ENCODE measurements at places on chromosomes 12 and 14.

GRCh38 chr14:59265808-59266207, 77.3 kb downstream of the DAAM1 start:
- peak; percentile 13 for DNase-seq

- DNase-seq, result no peak
Observed at GRCh38 chr12:46227616-46228015, 41.2 kb downstream of the SLC38A1 start.

DNA sequence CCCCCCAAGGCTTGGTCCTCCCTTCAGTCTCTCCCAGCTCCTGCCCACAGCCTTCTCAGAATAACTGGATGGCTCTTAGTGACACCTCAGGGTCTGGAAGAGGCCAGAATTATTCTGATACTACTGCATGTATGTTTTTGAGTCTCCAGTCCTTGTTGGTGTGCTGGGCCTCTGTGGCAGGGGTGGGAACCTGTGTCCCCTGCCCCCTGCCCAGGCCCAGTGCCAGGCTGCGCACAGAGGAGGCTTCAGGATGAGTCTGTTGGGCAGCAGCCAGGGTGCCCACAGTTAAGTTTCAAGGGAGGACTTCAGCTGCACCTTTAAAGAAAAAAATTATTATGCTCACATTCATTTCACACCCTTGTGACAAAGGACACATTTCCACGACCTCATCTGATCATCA, 348.3 kb downstream of the CACNA1C start:
- DNase-seq, result no peak

- no peak for DNase-seq
Observed at GRCh38 chr12:39835517-39836489, 216.2 kb upstream of the ABCD2 start.

GRCh38 chr12:64550755-64551154, 59.5 kb upstream of the RASSF3 start:
- DNase-seq, result no peak

DNA sequence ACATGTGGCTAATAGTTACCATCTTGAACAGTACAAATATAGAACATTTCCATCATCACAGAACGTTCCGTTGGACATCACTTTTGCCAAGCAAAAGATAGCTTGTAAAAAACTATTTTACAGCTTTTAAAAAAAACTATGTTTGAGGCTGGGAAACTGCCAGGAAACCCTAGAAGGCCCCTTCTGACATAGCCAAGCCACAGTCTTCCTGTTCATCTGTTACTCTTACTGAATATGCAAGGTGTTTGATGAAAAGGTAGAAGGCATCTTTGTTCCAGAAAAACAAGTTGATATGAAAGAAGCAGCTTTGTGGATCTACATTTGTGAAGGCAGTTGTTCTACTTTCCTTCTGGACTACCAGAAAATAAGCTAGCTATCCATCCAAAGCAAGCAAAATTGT, 23.6 kb upstream of the WNK1 start:
- DNase-seq, result no peak

GRCh38 chr12:50314636-50315312, 31.5 kb upstream of the LIMA1 start:
- DNase-seq, result no peak

- DNase-seq, result peak; percentile 0
Observed at GRCh38 chr12:125861299-125862281, 796.4 kb downstream of the AACS start.

- DNase-seq, result peak; percentile 26
Observed at GRCh38 chr12:6038160-6038559, 86.3 kb downstream of the VWF start.

DNA sequence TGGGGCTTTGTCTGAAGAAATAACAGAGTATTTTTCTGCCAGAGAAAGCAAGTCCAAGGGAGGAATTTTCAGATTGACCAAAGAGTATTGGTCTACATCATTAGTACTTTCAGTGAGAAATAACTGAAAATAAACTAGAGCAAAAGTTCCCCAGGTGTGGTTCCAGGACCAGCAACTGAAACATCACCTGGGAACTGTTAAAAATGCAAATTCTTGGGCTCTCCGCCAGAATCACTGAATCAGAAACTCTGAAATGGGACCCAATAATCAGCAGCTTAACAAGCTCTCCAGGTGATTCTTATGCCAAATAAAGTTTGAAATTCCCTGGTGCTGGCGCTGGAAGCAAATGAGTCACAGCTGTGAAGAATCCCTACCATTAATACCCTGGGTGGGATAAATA, 52.1 kb downstream of the EIF2S3B start:
- no peak for DNase-seq

DNA sequence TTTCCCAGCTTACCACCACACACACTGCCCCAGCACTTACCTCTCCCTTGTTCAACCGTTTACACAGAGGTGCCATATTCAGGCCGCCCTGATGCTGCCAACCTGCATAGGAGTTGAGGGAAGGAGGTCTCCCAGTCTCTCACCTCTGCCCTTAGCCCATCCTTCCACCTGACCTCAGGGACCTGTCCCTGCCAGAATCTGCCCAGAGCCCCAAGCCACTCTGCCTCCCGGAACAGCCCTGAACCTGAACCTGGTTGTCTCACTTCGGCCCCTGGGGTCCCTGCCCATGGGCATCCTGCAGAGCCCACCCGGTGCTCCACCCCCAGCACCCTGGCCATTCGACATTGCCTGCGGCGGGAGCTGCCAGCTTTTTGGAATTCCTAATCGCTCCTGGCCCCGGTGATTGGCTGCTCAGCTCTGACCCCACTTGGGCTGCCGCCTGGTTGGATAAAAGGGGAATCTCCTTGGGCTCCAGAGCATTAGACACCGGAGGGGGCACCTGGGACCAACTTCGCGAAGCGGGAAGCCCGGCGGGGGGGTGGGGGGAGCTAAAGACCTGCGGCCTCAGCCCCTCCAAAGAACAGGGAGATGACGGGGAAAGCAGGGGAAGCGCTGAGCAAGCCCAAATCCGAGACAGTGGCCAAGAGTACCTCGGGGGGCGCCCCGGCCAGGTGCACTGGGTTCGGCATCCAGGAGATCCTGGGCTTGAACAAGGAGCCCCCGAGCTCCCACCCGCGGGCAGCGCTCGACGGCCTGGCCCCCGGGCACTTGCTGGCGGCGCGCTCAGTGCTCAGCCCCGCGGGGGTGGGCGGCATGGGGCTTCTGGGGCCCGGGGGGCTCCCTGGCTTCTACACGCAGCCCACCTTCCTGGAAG, at the start of gene VSX2:
Gene VSX2 (plus strand): TSS at position 476 of the 874 bp plus-strand sequence. CDS start 113 bp downstream, at position 589.
- DNase-seq, result no peak

- DNase-seq, result no peak
Observed at GRCh38 chr12:56804169-56804568, 41.0 kb downstream of the HSD17B6 start.

- DNase-seq, result no peak
Observed at GRCh38 chr12:46921764-46922133, 96.0 kb upstream of the SLC38A4 start.

- DNase-seq, result no peak
Observed at GRCh38 chr12:79098530-79098929, 234.0 kb downstream of the SYT1 start.

DNA sequence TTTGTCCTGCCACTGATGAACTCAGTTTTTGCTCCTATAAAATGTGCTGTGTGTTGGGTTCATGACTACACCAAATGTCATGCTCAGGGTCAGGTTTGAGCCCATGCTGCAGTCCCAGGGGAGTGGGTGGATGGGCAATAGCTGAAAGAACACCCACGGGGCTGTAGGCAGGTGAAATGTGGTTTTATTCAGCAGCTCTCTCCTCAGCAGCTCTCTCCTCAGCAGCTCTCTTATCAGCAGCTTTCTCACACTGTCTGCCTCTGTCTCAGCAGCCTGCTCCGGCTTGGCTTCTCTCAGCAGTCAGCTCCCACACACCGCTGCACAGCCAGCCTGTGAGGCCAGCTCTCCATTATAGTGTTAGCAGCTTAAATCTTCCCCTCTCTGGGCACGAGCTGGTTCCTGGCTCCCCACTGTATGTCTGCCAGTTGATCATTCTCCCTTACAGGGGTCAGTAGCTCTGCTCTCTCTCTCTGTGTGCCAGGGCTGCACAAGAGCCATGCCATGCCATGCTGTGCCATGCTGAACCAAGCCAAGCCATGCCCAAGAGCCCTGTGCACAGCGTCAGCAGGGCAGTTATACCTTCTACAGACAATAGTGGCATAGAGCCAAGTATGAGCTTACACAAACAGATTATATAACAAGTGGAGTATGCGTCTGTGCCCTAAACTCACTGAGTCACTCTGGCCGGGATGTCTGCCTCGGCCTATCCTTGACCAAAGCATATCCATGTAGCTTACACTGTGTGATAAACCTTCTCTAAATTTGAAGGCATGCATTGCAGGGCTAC, 303.3 kb upstream of the TMPO start:
- DNase-seq, result no peak

DNA sequence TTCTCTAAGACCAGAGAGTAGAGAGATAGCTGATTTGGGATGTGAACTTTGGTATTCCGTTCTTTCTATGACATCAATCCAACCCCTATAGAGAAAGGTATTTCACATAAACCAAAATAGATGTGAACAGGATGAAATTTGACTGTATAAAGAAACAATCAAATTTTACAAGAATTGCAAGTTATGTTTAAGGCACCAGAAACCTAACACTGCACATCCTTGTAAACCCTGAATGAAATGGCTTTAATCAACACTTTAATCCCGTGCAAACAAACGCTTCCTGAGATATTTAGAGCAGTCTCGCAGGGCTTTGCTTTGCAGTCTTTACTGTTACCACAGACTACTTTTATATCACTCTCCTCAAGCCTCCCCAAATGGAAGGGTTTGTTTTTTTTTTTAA, 125.1 kb downstream of the APAF1 start:
- DNase-seq, result no peak

- DNase-seq, result no peak
Observed at GRCh38 chr14:94773655-94774343, 3.9 kb upstream of the GSC start.

- DNase-seq, result peak; percentile 58
Observed at GRCh38 chr14:100383727-100384158, 60.6 kb downstream of the SLC25A47 start.

GRCh38 chr12:110744601-110745264, 2.0 kb upstream of the PPP1CC start:
- no peak for DNase-seq

DNA sequence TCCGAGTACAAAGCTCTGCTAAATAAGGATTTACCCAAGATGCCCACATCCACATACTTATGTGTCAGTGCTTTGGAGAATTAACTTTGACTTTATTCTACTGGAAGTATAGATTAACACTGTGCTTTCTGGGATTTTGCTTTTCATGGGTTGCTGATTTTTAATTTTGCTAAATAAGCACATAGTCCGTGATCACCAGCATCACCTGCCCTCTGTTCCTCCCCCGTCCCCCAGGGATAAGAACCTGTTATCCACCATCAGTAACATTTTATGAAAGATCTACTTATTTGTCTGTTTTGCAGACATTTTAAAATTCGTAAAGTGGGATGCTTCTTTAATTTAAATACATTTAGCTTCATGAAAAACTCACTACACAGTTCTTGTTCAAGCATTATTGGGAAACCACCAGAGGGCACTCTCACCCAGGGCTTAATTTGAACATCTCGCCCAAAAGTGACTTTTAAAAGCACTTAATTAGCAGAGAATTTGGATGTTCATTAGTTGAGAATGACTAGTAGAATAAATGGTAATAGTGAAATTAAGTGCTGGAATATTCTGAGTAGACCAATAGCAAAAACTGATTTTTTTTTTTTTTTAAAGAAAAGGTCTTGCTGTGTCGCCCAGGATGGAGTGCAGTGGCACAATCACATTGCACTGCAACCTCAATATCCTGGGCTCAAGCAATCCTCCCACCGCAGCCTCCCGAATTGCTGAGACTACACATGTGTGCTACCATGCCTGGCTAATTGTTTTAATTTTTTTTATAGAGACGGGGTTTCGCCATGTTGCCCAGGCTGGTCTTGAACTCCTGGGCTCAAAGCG, 35.7 kb downstream of the MRPL42 start:
- peak; percentile 39 for DNase-seq

DNA sequence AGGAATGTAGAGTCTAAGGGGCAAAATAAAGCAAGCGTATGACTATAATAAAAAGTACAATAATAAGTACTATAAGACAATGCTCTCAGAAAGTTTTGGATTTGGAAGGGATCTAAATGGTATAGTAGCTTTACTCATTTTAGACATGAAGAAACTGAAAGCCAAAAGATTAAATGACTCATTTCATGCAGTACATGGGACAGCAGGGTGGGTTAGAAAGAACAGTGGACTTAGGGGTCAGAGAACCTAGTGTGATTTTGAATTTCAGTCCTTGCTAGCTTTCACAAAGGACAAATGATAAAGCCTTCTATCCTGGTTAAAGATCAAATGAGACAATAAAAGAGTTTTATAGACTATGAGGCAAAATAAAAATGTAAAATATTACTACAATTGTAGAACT, 6.8 kb upstream of the LEMD3 start:
- DNase-seq, result no peak

GRCh38 chr14:42228611-42229010, 621.9 kb downstream of the LRFN5 start:
- no peak for DNase-seq

- DNase-seq, result no peak
Observed at GRCh38 chr12:90959538-90960139, 4.7 kb upstream of the CCER1 start.

DNA sequence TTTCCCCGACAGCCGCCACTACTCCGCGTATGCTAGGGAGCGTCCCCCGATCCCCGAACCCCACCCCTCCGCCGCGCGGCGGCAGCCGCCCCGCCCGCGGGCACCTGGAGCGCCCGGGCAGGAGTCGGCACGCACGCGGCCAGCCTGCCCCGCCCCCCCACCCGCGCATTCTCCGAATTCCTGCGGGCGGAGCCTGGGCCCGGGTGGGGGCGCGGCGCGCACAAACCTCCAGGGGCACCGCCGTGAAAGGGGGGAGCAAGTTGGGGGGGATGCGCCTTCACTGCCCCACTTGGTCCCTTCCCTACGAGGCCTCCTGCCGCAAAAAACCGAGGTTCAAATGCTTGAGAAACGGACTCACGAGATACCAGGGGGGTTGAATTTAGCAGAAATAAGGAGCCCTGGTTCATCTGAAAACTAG, 1.7 kb downstream of the AJUBA start:
- no peak for DNase-seq

DNA sequence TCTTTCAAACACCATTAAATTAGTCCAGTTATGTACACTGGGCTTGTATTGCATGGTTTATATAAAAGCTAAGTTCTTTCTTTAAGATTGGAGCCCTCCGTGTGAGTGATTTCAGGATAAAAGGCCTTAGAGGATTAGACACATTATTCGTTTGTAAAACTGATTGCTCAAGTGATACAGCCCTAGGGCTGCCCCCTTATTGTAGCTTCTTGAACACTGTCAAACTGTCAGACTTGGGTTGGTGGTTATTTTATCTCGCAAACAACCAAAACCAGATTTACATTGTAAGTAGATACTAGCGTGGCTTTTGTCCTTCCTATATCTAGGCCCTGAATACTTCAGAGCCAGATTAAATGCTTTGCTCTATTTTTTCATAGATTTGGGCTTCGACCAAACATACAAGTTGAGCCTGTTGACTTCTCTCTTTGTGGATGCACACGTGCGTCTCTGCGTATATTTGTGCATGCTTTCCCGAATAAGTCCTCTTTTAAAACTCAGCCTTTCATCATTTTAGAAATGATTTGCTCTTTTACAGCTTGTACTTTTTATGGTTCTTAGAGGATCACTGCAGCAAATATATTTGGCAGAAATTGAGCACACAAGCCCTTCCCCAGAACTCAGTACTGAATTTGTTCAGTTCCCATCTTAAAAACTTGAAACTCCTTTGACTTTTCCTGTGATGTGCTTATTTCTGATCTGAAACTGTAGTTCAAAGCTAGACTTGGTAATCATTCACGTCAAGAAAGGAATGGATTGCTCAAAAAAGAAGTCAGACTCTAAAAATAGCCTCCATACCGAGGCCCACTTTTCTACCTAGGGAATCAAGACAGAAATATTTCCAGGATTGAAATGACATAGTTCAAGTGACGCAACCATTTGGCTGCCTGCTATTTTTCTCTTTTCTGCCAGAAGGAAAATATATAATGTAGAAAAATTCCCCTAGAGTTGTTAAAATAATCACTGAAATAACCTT, 129.5 kb downstream of the ETV6 start:
- no peak for DNase-seq

Data from stimulated activated CD4-positive, alpha-beta T cell treated with anti-CD3 and anti-CD28 coated beads, Interleukin-4, amount 100 ng/mL, for 48 hours (primary cell).